ENCODE measurements at places on chromosomes 5 and 9.

GRCh38 chr5:555058-555623 is 30.9 kb upstream of the SLC9A3 start:
- no peak for DNase-seq

DNA sequence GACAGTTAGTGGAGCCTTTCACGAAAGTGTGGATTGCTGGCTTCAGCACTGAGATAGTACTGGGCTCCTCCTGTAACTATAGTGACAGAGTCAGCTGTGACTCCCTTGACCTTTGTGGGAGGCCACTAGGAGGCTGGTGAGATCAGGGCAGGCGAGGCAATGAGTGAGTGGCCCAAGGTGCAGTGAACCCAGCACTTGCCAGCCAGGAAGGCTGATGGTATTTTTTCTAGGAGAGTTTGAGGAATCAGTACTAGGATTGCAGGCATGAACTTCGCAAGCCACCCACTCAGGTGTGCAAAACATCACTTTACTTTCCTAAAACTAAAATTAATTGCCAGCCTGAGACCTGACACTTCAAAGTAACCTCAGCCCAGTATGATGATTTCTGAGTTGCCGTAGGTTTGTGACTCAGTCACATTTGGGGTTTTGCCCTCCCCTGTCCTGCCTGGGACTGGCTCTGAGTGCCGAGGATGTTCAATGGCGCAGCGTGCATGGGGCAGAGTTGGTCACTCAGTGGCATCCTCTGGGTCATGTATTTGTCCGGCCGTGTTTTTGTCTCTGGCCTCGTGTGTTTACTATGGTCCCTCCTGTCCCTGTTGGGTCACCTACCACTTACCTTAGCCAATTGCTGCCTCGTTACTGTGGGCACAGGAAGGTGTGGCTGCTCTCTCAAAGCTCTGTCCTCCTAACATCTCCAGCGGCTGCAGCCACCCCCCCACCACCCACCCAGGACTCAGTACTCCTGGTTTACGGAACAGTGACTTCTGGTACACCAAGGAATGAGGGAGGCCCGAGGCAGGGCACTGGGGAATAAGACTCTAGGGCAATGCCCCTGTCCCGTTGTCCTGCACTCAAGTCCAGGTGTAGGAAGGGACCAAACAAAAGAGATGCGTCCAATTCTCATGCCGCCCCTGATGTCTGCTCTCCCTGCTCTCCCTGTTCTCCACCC is 67.2 kb downstream of the IL31RA start:
- DNase-seq: no peak

GRCh38 chr5:66807743-66808142 is 211.6 kb downstream of the MAST4 start:
- no peak for DNase-seq

DNA sequence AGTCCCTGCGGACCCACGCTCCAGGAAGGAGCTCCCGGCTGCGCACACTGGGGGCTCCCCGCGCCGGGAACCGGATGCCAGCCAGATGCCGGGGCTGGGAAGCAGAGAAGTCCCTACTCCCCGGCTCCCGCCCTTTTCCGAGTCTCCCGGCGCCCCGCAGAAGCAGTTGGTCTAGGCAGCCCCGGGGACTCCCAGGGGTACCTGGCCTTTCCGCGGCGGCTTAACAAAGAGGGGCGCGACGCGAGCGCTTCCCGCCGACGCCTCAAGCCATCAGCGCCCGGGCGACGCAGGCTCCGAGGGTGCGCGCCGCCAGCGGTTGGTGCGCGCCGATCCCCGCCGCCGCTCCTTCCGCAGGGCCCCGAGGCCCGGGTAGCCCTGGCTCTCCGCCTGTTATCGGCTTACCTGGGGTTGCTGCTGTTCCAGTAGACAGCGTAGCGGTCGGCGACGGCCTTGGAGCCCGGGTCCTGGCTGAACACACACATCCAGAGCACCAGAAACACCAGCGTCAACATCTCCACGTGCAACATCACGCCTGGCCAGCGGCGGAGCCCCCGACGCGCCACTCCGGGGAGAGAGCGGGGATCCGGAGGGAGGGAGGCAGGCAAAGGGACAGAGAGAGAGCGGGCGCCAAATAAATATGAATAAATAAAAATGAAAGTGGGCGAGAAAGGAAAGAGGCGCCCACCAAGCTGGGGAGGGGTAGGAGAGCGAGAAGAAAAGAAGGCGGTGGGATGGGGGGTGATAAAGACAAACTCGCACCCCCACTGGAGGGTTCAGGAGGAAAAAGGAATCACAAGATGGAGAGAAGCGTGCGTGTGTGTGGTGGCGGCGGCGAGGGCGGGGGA is 428 bp downstream of the EFNA5 start:
- DNase-seq: no peak

DNA sequence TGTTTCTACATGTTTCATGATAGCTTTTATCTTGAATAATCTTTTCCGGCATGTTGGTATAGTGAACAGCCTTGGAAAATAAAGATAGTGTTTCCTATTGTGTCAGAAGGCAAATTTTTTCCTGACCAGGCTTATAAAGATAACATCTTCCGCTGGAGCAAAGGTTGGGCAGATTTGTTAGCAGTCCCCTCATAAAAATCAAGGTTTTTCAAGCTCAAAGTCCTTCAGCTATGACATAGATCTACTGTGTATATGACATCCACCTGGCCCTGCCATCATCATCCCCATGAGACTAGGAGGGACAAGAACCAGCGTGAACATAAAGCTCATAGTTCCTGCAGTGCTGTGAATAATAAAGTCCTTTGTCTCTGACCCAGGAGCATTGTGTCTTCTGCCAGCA is 30.4 kb upstream of the OTULINL start:
- DNase-seq: no peak

DNA sequence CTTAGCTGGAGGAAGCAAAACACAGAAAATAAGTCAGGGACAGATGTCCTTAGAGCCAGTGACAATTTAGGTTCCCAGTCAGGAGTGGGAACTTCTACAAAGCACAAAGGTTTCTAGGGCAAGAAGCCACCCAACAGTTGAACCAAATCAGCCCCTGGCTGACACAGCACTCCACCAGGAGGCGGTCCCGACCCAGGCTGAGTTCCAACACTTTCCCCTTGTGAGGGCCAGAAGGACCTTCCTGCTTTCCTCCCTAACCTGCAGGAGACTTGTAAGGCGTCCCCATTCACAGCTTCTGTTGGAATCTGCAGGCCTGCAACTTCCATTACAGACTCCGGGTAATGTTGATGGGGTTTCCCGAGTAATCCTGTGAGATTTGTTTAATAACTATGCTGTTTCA is 416.4 kb upstream of the IRX1 start:
- DNase-seq: no peak

GRCh38 chr5:87278590-87279100 is 11.0 kb downstream of the RASA1 start:
- no peak for DNase-seq

DNA sequence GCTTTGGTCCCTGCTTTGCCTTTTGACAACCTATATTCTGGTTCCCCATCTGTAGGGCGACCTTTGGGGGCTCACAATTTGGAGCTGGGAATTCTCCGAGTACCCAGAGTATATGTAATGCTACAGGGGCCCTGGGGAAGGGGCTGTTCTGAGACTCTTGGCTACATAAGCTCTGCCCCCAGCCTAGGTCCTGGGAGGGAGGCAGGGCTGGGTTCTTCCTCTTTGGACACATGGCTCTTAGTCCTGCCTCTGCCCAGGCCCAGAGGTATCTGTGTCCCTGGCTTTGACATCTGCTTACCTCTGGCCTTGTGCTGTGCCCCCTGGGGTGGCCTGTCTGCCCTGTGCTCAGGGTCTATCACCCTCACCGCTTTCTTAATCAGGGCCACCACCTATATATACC is 181.6 kb downstream of the CACNA1B start:
- no peak for DNase-seq

- no peak for DNase-seq
Observed at GRCh38 chr5:74570250-74570649, 70.3 kb downstream of the ENC1 start.

DNA sequence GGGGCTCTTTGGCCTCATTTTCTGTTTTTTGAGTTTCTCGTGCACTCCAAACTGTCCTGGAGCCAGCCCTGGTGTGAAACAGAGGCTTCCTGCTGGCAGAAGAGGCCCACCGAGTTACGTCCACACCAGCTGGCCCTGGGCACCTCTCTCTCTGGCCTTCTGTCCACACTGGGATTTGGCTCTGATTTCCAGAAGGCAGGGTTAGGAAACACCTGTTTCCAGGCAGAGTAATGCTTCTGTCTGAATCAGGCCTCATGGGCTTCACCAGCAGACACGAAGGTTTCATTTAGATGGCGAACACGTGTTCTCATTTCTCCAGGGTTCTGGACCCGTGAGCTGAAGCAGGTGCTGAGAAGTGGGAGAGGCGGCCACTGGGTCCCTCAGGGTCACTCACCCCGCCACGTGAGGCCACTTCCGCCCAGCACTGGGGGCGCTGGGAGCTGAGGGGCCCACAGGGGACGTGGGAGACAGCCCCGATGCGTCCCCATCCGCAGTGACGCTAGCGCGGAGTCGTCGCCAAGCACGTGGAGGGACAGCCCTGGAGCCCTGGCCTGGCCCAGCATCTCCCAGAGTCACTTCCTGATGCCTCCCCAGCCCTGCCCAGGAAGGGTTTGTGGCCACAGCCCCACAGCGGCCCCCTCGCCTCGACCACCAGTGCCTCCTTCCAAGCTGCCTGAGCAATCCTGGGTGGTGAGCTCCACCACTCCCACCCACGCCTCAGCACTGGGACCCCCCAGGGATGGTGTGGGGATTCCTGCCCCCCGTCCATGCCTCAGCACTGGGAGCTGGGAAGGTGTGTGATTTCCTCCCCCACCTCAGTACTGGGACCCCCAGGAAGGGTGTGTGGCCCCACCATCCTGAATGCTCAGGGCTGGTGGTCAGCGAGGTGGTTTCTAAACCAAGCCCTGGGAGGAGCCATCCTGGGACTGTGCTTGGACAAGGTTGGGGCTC is 4.9 kb upstream of the LRRC14B start:
- DNase-seq: no peak

- DNase-seq: no peak
Observed at GRCh38 chr5:54990841-54991258, 5.5 kb upstream of the ESM1 start.

DNA sequence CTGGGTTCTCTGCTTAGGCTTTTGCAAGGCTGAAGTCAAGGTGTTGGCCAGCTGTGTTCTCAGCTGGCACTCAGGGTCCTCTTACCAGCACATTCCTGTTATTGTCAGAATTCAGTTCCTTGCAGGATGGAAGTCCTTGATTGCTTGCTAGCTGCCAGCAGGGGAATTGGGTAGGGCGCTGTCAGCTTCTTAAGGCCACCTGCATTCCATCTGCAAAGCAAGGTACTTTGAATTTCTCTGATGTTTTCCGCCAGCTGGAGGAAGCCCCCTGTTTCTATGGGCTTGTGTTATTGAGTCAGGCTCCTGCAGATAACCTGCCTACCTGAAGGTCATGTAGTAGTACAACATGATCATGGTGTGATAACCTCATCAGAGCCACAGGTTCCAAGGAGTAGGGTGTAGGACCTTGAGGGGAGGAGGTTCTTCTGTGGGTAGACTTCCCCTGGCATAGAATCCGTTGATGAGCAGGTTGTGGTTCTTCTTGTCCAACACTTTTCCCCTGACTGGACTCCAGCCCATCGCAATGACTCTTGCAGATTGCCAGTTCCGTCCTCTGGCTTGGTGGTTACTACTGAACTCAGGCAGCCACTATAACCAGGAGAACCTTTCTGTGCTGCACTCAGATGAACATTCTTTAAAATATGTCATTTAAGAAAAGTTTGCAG is 6.8 kb downstream of the TENT4A start:
- no peak for DNase-seq

GRCh38 chr5:19370655-19371386 is 617.2 kb downstream of the CDH18 start:
- DNase-seq: no peak

GRCh38 chr9:86459191-86459590 is 105.0 kb upstream of the TUT7 start:
- DNase-seq: no peak

DNA sequence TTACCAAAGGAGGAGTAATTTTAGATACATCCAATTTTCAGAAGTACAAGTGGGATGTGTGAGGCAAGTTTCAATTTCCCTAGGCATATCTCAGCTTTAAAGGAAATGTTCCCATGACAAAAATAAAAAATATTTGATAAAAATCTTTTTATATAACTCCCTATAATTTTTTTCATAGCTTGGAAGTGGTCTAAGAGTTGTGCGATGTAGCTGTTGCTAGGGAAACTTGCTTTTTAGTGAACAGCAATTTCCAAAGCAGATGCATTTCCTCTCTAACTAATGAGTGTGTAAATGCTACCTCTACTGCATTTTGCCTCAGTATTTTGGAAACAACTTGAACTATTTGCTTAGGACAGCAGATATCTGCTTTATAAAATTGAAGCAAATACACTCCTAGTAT is 39.6 kb downstream of the MACIR start:
- DNase-seq: no peak

Data from CD4-positive, alpha-beta T cell treated with Interleukin-12 subunit alpha and Interleukin-12 subunit beta, for 1 hour (primary cell).